ENCODE measurements at places on chromosomes 1 and 21.

GRCh38 chr1:244957122-244957521 lies 92.8 kb upstream of the HNRNPU start:
- DNase-seq = no peak

DNA sequence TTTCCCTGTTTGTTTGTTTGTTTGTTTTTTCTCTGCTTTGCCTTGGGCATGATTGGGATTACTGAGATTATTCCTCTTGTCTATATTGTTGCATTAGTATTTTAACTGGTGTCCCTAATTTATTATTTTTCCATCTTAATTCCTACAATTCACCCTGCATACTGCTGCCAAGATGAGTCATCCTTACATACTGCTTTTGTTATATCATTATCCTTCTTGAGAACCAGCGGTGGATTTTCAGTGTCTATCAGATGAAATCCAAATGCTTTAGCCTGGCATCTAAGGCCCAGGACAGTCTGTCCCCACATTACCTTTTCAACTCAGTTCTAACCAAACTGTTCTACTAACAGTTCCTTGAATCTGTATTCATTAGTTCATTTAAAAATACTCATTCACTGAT lies 101.7 kb downstream of the OLFML2B start:
- no peak for DNase-seq

DNA sequence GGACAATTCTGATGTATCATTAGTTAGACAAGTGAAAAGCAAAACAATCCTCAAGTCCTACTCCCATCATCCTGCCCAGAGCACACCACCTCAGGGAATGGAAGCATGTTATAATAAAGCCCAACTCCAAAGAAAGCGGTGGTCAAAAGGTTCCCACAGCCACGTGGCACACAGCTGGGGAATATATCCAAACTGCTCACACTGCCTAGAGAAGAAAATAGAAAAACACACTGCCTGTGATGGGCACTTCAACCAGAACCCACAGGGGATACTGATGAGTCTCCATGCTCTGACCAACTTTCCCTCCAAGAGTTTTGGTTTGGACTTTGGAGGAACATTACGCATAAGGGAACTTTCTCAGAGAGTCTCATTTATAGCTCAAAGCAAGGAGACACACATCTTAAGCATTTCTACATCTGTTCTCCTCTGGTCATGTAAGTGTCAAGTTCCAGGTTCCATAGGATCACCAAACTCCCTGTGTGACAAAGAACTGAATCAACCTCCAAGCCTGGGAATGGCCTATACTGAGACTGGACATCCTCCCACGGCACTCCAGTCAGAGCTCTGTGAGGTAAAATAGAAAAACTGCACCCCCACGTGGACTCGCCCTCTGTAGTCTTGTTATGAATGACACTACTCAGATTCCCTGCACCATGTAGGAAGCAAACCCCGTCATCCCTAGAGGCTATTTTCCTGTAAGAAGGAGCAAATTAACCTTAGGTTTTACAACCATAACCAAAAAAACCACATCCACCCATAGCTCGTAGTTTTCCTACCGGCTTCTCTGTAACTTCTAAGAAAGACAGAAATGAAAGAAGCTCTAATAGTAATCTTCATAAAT lies 12.2 kb downstream of the DSTYK start:
- DNase-seq = no peak

DNA sequence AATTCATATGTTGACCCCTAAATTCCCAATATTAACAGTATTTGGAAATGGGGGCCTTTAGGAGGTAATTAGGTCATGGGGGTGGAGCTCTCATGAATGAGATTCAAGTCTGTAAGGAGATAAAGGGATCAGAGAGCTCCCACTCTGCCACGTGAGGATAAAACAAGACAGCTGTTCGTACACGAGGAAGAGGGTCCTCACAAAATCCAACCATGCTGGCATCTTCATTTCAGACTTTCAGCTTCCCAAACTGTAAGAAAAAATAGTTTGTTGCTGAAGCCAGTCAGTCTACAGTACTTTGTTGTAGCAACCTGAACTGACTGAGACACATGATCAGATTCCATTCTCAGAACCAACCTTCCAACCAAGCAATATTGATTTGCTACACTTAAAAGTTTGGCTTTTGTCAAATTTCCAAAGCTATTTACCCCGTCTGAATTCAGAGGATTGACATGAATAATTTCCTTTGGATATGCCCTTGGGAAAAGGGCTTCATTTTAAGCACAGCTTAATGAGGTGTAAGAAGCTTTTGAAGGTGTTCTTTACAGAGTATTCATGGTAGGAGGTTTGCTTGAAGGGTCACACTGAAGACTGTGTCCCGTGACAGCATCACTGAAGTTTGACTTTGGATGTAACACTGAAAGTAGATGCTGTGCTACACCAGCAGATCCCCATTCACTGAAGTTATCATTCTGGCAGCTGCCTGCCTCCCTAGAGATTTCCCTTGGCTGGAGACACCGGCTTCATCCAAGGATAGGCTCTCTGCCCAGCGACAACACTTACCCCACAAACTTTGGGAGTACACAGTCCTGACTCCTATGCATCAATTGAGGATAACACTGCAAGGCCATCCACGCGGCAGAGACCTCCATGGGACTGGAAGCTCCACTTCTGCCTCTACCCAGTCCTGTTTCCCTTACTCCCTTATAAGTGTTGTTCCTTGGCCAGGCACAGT lies 4.9 kb upstream of the OMA1 start:
- DNase-seq = no peak

GRCh38 chr1:203381151-203381751 lies 30.3 kb upstream of the FMOD start:
- DNase-seq = peak; percentile 94

GRCh38 chr1:200640373-200640962 lies 19.9 kb upstream of the KIF14 start:
- no peak for DNase-seq
